ENCODE measurements at places on chromosomes 3 and 15.

DNA sequence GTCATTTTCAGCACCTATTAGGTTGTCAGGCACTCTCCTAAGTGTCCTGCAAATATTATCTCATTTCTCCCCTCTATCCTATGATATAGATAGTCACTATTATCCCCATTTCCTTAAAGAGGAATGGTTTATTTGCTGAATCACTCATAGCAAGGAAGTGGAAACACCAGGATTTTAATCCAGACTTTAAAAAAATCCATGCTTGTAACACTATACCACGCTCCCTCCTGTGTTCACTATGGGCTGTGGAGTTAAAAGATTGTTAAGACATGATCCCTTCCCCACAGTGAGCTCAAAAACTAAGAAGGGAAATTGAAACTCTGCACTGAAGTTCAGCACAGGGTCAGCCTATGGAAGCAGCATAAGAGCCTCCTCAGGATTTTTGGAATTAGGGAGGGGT is 60.2 kb downstream of the TMEM39A start:
- no peak for DNase-seq

- DNase-seq: no peak
Measured at GRCh38 chr3:120460862-120461261, 10.1 kb upstream of the FSTL1 start.

DNA sequence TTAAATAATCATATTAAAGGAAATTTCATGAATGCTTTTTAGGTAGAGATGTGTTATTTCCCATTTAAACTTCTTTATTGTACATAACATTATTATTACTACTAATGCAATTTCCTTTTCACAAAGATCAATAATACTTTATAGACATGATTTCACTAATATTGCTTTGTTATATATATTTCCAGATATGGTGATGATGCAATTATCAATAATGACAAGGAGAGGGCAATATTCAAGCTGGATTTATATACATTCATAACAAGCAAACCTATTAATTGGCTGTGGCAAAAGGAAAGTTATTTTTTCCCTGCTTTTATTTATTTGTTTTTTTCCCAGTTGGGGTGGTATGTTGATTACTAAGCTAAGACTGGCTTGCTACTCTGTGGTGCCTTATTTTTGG is 113.5 kb downstream of the RAP2B start:
- no peak for DNase-seq

DNA sequence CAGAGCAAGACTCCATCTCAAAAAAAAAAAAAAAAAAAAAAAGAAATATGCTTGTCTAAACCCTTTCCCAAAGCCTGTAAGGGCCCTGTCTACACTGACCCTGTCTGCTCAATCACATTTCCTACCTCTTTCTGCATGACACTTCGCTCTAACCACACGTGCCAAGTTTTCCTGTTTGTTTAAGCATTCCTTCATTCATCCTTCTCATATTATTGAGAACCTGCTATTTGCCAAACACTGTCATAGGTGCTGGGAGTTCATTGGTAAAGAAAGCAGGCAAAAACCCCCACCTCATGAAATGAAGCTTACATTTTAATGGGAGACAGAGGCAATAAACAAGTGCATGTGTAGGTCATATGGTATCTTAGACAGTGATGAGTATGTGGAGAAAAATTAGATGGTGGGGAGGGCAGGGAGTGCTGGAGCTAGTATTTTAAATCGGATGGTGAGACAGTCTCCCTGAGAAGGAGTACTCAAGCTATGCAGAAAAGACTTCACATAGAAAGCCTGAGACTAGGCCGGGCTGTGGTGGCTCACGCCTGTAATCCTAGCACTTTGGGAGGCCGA is 48.0 kb downstream of the B3GNT5 start:
- no peak for DNase-seq

DNA sequence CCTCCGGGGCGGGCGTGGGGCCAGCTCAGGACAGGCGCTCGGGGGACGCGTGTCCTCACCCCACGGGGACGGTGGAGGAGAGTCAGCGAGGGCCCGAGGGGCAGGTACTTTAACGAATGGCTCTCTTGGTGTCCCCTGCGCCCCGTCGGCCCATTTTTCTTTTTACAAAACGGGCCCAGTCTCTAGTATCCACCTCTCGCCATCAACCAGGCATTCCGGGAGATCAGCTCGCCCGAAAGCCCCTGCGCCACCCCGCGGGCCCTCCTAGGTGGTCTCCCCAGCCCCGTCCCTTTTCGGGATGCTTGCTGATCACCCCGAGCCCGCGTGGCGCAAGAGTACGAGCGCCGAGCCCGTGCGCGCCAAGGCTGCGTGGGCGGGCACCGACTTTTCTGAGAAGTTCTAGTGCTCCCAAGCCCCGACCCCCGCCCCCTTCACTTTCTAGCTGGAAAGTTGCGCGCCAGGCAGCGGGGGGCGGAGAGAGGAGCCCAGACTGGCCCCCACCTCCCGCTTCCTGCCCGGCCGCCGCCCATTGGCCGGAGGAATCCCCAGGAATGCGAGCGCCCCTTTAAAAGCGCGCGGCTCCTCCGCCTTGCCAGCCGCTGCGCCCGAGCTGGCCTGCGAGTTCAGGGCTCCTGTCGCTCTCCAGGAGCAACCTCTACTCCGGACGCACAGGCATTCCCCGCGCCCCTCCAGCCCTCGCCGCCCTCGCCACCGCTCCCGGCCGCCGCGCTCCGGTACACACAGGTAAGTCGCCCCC is at the start of gene THBS1:
Gene THBS1 (plus strand): TSS at position 595 of the 757 bp plus-strand sequence. CDS start 779 bp downstream, outside the sequence.
- DNase-seq: peak; percentile 93

DNA sequence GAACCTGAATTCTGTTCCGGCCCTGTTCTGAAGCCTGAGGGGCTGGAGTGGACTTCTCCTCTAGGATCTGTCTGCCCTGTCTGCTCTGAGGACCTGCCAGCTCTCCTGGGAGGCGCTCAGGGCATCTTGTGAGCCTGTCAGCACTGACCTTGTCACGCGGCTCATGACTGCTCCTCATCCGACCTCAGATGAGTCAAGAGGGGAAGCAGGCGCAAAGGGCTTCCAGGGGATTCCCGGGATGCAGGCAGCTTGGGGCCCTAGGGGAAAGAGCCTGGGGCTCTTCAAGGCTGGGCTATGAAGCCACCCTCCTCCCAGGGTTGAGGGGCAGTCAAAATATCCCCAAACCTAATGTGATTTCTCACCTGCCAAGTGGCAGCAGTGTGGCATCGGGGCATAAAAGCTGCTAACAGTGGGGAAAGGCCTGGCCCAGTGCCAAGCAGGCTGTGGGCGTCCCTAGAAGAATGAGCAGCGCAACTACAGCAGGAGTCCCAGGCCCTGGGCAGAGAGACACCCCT is 27.6 kb upstream of the ANKDD1A start:
- DNase-seq: no peak

GRCh38 chr3:30693470-30694120 is 87.2 kb downstream of the TGFBR2 start:
- DNase-seq: no peak

All from ovary (tissue), 10 donors.